ENCODE measurements at places on chromosomes 1 and 21.
A peak's percentile ranks its signal among the peaks of the same experiment; 100 is the strongest.

DNA sequence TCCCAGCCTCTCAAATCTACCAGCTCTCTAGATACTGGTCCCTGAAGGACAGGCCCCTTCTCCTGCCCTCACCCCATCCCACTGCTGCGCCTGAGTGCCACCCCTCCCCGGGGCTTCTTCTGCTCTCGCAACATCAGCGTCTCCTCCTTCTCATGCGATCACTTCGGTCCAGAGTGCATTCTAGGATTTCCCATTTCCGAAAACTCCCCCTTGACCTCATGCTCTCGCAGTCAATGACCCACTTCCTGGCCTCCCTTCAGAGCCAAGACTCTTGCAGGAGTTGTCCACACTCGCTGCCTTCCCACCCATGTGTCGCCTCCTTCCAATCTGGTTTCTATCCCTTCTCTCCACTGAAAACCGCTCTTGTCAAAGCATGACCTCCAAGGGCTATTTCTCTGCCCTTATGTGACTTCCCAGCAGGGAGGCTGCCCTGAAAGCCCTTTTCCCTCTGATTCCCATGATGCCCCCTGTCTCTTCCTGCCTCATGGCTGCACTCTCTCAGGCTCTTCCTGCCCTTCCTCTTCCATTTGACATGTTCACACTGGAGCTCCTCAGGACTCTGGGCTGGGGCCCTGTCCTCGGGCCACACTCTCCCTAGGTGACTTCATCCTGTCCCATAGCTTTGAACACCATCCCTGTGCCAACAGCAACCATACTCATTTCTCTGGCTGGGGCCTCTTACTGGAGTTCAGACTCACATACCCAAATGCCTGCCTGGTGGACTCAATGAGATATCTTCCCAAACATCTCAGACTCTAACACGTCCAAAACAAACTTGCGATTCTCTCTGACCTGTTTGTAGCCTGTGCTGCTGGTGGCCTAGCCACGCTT is 46.0 kb downstream of the LDLRAD2 start:
- no peak for DNase-seq

DNA sequence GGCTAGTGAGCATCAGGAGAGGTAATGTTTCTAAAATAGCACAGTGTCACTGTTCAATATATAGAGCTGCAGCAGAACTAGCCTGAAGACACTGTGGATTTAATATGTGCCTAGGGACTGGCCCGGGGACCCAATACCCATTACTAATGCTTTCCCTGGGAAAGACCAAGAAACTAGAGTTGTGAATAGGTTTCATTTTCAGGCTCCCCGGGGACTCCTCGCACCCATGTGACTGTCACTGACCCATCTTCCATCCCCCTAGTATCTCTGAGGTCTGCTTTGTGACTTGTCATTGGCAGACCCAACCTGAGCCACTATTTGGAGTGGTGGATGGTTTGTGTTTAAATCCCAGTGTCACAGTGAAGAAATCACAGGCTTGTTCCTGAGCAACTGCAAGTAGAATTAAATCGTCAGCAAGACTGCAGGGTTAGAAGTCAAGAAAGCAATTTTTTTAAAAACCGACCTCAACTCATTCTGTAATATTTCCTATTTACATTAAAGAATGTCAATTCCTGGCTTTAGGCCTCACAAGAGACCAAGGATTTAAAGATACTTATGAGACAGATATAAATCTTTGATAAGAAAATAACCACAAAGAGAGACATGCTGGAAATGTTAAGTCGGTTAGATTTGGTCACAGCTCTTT is 130.0 kb upstream of the TNR start:
- DNase-seq = no peak

GRCh38 chr21:37389456-37389855 is 22.9 kb downstream of the DYRK1A start:
- no peak for DNase-seq

- no peak for DNase-seq
Observed at GRCh38 chr1:116679828-116680628, 12.5 kb upstream of the IGSF3 start.

- DNase-seq = peak; percentile 50
Observed at GRCh38 chr1:152783095-152783494, 3.0 kb upstream of the LCE1E start.

DNA sequence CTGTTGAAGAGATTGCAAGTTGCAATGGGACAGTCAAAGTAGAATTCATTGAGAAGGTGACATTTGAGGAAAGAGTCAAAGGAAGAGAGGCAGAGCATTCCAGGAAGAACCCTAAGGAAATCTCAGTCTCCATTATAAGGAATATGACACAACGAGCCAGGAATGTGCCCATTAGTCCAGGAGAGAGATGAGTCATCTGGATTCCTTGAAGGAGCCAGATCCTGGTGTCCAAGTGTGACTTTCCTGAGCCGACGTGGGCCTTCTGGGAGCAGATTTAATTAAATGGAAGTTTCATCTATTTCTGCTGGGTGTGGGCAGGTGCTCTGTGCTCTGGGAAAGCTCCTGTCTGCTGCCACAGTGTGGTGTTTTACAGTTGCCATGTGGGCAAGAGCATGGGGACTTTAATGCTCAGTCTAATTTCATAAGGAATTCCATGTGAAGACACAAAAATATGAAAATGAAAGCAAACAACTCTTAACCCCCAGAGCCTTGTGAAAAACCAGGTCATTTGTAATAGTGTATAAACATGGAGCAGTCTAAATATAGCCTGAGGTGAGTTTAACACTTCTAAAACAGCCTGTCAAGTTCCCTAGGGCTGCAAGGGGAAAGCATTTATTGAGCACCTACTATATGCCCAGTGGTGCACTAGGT is 111.4 kb upstream of the ARTN start:
- DNase-seq = peak; percentile 89
